ENCODE measurements at places on chromosomes 5 and 9.

GRCh38 chr9:76895186-76895585 is 10.7 kb downstream of the PRUNE2 start:
- DNase-seq, result no peak

DNA sequence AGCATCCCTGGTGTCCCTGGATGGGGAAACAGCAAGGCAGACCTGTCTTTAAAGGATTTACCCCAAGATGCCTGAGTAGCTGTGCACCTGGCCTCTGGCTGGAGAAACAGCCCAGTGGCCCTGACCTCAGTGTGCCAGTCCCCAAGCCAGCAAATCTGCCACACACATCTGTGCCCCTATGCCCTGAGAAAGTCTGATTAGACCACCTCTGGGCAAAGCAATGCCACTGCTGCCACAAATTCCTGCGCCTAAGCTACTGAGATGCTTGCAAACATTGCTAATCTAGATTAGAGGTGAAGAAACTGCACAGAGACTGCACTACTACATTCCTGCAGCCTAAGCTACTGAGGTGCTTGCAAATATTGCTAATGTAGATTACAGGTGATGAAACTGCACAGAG is 269.6 kb downstream of the CEMIP2 start:
- DNase-seq, result no peak

GRCh38 chr5:172919525-172920446 is 39.4 kb upstream of the RPL26L1 start:
- DNase-seq, result no peak

GRCh38 chr5:80068246-80068636 is 33.1 kb downstream of the THBS4 start:
- no peak for DNase-seq

GRCh38 chr5:10518347-10518746 is 45.5 kb upstream of the ANKRD33B start:
- DNase-seq, result no peak

- no peak for DNase-seq
These were observed 213.2 kb downstream of the ADAMTS6 start for GRCh38 chr5:65268525-65268924.

DNA sequence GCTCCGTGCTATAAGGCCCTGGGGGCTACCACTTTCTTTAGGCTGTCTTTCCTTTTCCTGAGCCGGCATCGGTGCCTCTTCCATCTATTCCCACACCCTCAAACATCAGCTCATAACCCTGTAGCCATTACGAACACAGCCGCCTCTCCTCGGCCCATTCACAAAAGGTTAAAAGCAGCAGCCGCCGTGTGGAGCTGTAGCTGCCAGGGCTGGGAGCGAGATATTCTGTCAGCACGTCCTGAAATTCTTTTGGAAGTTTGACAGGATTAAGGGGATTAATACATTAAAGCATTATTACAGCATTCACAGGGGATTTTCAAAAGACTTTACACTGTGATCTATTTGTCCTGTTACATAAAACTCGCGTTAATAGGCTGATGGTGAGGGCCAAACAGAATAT is 428.2 kb downstream of the CDK5RAP2 start:
- no peak for DNase-seq

GRCh38 chr5:91020065-91020800 is 362.9 kb downstream of the ARRDC3 start:
- no peak for DNase-seq

- no peak for DNase-seq
These were observed 5.8 kb downstream of the BRD9 start for GRCh38 chr5:886716-887325.

GRCh38 chr9:131214876-131215275 is 61.4 kb downstream of the FAM78A start:
- no peak for DNase-seq

- no peak for DNase-seq
These were observed 4.8 kb downstream of the DENND1A start for GRCh38 chr9:123925161-123925560.

- no peak for DNase-seq
These were observed 425.7 kb downstream of the PIK3R1 start for GRCh38 chr5:68641211-68641610.

DNA sequence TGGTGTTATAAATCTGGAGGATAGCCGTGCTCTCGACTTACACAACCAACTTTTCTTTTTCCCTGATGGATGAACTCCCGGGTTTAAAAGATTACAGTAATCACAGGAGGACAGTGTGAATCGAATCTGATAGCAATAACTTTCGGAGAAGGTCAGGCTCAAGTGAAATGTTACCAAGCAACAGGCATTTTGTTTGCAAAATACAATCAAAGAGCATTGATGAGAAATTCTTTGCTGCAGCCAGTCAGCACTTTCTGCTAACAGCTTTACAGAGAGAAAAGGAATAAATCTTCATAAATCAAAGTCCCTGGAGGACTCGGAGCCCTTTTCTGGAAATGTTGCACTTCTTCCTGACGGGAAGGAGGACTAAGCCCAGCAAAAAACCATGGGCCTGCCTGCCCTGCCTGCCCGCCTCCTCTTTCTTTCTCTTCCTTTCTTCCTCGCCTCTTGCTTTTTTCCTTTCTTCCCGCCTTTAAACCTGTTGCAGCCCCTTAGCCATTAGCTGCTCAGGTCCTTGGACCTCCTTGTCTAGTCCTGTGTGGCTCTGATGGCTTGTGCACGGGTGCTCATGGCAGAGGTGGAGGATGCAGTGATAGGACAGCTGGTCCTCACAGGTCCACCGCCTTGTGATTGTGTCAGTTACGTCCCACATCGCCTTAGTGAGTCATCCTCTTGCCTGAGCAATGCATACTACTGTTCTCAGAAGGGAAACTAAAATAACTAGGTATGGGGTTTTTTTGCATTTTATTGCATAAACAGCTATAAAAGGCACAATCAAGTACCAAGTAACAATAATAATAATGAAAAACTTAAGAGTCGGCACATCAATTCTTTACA is 6.2 kb downstream of the DMRT3 start:
- no peak for DNase-seq

DNA sequence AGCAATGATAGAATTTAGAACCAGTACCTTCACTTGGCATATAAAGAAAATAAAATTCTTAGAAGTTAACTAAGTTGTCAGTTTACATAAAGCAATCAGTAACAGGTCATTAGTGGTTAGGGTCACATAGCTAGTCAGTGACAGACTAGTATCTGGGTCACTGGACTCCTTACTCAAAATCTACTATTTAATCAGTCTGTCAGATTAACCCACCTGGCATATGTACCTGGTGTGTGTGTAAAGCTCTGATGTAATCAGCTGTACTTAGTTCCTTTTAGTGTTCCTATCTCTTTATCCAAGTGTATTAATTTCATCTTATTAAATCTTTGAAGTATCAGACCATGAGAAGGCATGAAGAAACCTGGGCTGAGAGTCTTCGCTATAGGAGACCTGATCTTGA is 7.3 kb downstream of the CEP78 start:
- no peak for DNase-seq

- no peak for DNase-seq
These were observed 70.3 kb downstream of the APTX start for GRCh38 chr9:32931129-32931528.

GRCh38 chr9:37405350-37405749 is 17.1 kb upstream of the GRHPR start:
- no peak for DNase-seq

GRCh38 chr9:91589101-91589553 is 165.5 kb upstream of the NFIL3 start:
- DNase-seq, result no peak

Data from effector memory CD8-positive, alpha-beta T cell (primary cell).